ENCODE measurements at places on chromosomes 7 and 10.

DNA sequence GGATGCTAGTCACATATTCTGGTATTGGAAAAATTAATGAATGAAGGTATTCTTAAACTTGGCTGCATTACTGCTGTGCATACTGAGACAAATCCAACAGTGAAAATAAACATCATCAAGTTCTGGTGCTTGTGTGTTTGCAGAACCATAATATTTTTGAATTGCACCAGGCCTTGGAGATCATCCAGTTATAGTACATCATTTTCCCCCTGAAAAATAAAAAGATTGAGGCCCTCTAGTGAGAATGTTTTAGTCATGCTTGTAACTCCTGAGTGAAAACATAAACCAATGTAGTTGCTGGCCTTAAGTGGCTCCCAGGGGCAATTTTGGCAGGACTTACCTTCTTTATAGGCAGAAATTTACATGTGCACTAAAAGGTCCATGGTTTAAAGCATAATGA is 218.8 kb upstream of the TMEM229A start:
- no peak for DNase-seq

GRCh38 chr7:40758590-40758989 is 623.8 kb downstream of the SUGCT start:
- peak; percentile 62 for DNase-seq

- no peak for DNase-seq
These were observed 5.9 kb downstream of the FEZF1 start for GRCh38 chr7:122298618-122299017.

DNA sequence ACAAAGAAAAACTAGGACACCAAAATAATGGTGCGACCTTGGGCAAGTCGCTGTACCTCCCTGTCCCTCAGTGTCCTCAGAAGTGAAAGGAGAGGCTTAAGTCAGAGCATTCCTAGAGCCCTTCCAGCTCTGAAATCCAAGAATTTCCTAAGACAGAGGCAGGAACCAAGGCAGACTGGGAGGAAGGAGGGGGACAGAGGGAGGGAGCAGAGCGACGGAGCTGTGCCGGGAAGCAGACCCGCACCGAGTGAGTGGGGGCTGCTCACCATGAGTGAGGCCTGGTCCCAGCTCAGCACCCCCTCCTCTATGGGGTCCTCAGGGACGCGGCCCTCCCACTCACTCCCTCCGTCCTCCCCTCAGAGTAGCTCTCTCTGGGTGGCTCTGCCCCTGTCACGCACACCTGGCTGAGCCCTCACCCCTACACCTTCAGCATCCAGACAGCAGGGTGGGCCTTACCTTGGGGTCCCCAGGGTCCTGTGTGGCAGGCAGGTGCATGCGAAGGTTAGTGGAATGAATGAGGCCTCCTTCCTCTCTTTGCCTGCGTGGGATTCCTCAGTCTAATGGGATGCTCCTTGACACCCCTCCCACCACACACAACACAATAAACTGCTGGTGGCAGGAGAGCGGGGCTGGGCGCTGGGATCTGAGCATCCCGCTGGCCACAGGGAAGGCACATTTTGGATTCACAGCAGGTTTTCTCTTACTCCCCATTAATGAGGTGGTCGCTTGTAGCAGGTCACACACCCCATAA is 4.6 kb upstream of the SMARCD3 start:
- DNase-seq: no peak

DNA sequence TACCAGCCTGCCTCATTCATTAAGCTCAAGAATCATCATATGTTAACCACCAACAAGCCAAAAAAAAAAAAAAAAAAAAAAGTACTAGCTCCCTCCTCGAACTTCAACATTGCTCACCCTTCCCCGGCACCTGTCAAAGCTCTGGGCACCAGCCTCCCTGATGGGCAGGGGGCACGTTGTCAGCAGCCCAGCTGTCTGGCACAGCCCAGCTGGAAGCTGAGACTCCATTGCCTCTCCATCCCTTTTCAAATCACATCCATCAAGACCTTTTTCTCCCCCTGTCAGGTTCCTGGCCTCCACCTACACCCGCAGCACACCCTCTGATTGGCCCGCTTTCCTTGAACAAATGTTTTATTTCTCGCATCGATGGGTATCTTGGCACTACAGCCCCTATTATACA is 913.3 kb upstream of the AUTS2 start:
- no peak for DNase-seq

Data from right cardiac atrium (tissue), 5 donors.